ENCODE measurements at places on chromosomes 3 and 15. TPM values are rescaled to one million over a fixed set of nuclear protein-coding genes. Genes with fewer than 3 reads are reported as not detected.

- DNase-seq = no peak
- no peak overlapping the region for H3K4me3 ChIP-seq
- H3K27me3 ChIP-seq = no peaks in the 10 kb centered on the region
- no peak overlapping the region for H3K27ac ChIP-seq
Observed at GRCh38 chr15:65058394-65059368, 9.1 kb downstream of the RASL12 start.

DNA sequence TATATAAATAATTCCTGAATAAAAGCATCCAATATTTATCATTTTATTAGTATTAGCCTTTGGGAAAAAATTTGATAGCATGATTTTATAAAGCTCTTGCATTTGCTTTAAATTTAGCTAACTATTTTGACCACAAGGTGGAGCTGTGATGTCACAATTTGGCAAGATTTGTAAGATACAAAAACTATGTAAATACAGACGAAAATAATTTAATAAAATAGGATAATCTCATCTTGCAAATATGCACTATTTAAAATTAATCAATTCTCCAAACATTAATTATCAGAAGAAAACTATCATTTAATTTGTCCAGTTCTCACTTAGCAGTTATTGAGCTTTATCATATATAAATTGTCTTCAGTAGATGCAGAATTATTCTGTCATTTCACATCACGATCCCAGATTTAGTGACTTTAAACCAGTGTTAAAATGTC, 95.4 kb downstream of the PLOD2 start:
- no peak overlapping the region for H3K27ac ChIP-seq
- no peaks in the 10 kb centered on the region for H3K27me3 ChIP-seq
- no peak overlapping the region for H3K4me3 ChIP-seq
- no peak for DNase-seq
- H3K36me3 ChIP-seq = no peaks in the 10 kb centered on the region

DNA sequence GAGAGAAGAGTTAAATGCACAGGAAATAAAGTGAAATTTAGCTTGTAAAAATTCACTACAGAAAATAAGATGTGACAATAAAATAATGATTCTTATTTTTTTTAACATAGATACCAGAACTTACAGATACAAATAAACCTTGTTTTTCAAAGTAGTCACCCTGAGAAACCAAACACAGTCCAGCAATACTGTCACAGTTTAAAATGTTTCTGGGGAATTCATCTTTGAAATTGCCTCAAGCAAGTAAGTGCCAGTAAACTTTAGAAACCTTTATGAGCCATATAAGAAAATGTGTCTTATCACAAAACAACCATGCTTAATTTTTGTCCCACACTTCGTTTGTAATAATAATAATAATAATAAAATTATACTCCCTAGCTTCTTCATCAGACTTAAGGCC, 19.9 kb downstream of the SHOX2 start:
- H3K4me3 ChIP-seq = no peak overlapping the region
- H3K27me3 ChIP-seq = peaks cover 57% of the 10 kb centered on the region
- H3K36me3 ChIP-seq = no peaks in the 10 kb centered on the region
- no peak overlapping the region for H3K27ac ChIP-seq
- DNase-seq = no peak

The PARP14 gene
- 142 TPM for total RNA-seq

- peak overlapping the region; percentile 27 for H3K27ac ChIP-seq
- peaks cover 44% of the 10 kb centered on the region for H3K4me1 ChIP-seq
Observed at GRCh38 chr3:73041537-73041936, 19.9 kb upstream of the EBLN2 start.

DNA sequence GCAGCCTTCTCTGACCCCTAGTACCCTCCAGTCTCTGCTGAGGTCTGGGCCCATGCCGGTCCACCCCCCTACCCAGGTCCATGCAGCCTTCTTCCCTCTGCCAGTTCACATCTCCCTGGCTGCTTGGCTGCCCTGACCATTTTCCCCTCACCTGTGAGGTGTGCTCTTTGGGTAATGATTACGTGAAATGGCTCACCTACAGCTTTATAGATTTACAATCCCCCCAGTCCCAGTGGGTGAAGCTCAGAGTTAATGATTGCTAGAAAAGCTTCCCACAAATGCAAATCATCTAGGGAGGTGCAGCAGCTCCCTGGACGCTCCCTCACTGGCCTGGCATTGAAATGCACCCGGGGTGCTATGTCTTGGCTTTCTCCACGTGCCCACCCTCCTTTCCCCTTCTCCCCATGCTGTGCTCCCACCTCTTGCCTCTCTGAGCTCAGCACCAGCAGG, 18.7 kb downstream of the PAQR5 start:
- DNase-seq = no peak
- peaks cover 12% of the 10 kb centered on the region for H3K4me1 ChIP-seq
- no peak overlapping the region for H3K4me3 ChIP-seq
- H3K27me3 ChIP-seq = peaks cover 8% of the 10 kb centered on the region
- no peaks in the 10 kb centered on the region for H3K36me3 ChIP-seq

DNA sequence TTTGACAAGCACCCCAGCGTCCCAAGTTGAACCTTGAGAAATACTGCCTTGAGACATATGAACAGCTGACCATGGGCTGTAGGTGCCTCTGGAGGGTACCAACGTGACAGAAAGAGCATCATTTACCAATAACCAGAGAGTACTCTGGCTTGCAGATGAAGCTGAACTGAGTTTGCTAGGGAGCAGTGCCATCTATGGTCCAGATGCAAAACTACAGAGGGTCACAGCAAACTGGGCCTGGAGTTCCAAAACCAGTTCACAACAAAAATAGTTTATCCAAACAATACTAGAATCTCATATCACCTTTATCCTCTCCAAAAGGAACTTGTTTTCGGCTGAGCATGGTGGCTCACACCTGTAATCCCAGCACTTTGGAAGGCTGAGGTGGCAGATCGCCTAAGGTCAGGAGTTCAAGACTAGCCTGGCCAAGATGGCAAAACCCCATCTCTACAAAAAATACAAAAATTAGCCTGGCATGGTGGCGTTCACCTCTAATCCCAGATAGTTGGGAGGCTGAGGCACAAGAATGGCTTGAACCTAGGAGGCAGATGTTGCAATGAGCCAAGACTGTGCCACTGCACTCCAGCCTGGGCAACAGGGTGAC, 69.3 kb downstream of the CHAC1 start:
- H3K36me3 ChIP-seq = peaks cover 15% of the 10 kb centered on the region
- DNase-seq = no peak
- H3K27me3 ChIP-seq = no peaks in the 10 kb centered on the region
- no peaks in the 10 kb centered on the region for H3K4me1 ChIP-seq
- H3K27ac ChIP-seq = no peak overlapping the region

The B3GNT5 gene
- total RNA-seq = 1.0 TPM

GRCh38 chr3:7285505-7285904, 424.6 kb downstream of the GRM7 start:
- no peaks in the 10 kb centered on the region for H3K27me3 ChIP-seq
- peaks cover 2% of the 10 kb centered on the region for H3K4me1 ChIP-seq
- DNase-seq = no peak
- H3K36me3 ChIP-seq = no peaks in the 10 kb centered on the region
- no peak overlapping the region for H3K4me3 ChIP-seq

- H3K4me1 ChIP-seq = no peaks in the 10 kb centered on the region
- H3K27me3 ChIP-seq = peaks cover 82% of the 10 kb centered on the region
- no peak overlapping the region for H3K4me3 ChIP-seq
- no peaks in the 10 kb centered on the region for H3K36me3 ChIP-seq
- DNase-seq = no peak
- H3K27ac ChIP-seq = no peak overlapping the region
Observed at GRCh38 chr3:190494907-190495306, 19.0 kb upstream of the IL1RAP start.

DNA sequence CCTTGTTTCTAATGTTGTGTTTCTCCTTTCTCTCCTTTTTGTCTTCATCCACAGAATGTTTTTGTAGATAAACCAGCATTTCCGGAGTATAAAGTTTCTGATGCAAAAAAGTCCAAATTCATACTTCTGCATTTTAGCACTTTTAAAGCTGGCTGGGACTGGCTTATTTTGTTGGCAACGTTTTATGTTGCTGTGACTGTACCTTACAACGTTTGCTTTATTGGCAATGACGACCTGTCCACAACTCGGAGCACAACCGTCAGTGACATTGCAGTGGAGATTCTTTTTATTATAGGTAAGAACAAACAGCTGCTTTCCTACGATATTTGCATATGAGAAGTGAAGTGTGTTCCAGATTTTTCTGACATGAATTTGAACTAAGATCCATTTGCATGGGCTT, 199.4 kb downstream of the KCNH8 start:
- H3K4me3 ChIP-seq = no peak overlapping the region
- no peak for DNase-seq
- no peaks in the 10 kb centered on the region for H3K27me3 ChIP-seq
- H3K4me1 ChIP-seq = no peaks in the 10 kb centered on the region
- H3K27ac ChIP-seq = no peak overlapping the region

GRCh38 chr15:89828281-89829145, 13.9 kb upstream of the ANPEP start:
- H3K4me3 ChIP-seq = no peak overlapping the region
- no peaks in the 10 kb centered on the region for H3K27me3 ChIP-seq
- H3K36me3 ChIP-seq = no peaks in the 10 kb centered on the region
- H3K4me1 ChIP-seq = peaks cover 11% of the 10 kb centered on the region
- DNase-seq = no peak

The CACNA2D2 gene
- 1.7 TPM for total RNA-seq

The CMTM8 gene
- total RNA-seq = 0.36 TPM

DNA sequence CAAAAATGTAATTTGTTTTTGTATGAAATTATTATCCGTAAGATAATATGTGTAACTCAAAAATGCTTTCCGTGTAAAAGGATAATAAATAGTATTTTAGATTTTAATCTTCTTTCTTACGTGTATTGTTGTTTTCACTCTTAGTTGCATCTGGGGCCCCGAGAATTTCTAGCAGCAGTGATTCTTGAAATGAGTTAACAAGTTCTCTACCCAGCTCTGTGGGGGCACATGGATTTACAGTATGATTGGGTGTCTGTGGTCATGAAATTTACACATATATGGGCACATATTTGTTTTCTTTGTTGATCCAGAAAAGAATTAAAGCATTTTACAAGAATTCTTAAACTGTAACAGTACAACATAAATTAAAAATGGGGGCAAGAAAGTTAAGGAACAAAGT, 145.9 kb upstream of the LRRFIP2 start:
- H3K4me1 ChIP-seq = peaks cover 21% of the 10 kb centered on the region
- H3K27ac ChIP-seq = no peak overlapping the region
- DNase-seq = no peak
- peak overlapping the region; percentile 54 for H3K4me3 ChIP-seq
- peaks cover 47% of the 10 kb centered on the region for H3K36me3 ChIP-seq

The CIB2 gene
- total RNA-seq = 1.8 TPM

- H3K27me3 ChIP-seq = no peaks in the 10 kb centered on the region
- H3K4me1 ChIP-seq = no peaks in the 10 kb centered on the region
- no peak overlapping the region for H3K4me3 ChIP-seq
- H3K36me3 ChIP-seq = no peaks in the 10 kb centered on the region
- no peak for DNase-seq
Observed at GRCh38 chr3:97301114-97301513, 463.4 kb upstream of the ARL6 start.

DNA sequence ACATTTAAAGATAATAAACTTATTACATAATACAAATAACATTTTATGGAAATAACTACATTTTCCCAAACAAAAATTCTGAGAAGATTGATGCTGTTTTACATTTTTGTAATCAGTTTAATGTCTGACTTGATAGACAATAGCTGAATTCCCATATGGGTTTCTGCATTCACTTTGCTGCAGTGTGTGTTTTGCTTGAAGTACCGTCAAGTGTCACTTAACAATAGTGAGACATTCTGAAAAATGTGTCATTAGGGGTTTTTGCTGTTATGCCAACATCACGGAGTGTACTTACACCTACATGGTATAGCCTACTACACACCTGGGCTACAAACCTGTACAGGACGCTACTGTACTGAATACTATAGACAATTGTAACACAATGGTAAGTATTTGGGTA, 57.5 kb downstream of the USF3 start:
- no peak overlapping the region for H3K4me3 ChIP-seq
- H3K36me3 ChIP-seq = peaks cover 1% of the 10 kb centered on the region
- no peaks in the 10 kb centered on the region for H3K27me3 ChIP-seq
- no peak overlapping the region for H3K27ac ChIP-seq
- no peak for DNase-seq

The COX5A gene
- total RNA-seq = 229 TPM

GRCh38 chr3:119841808-119842471, 60.0 kb downstream of the NR1I2 start:
- no peaks in the 10 kb centered on the region for H3K27me3 ChIP-seq
- H3K27ac ChIP-seq = no peak overlapping the region
- DNase-seq = no peak
- peaks cover 27% of the 10 kb centered on the region for H3K4me1 ChIP-seq

The ADCY5 gene
- not detected for total RNA-seq

DNA sequence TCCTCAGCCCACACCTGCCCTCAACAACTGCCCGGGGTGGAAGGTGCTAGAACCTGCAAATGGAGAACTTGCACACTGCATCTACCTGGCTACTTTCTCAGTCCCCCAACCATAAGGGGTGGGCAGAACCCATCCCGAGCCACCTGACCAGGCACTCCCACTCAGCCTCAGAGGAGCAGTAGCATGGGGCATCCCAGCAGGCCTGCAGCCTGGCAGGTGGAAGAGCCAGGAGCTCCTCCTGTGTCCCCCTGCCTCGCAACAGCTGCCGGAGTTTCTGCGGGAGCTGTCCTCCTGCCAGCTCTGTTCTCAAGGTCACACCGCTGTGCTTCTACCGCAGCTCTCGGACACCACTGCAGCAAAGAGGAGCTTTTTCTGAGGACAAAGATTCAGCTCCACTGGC, 27.5 kb downstream of the RAB6B start:
- H3K27ac ChIP-seq = no peak overlapping the region
- no peak for DNase-seq
- H3K4me3 ChIP-seq = no peak overlapping the region
- no peaks in the 10 kb centered on the region for H3K36me3 ChIP-seq

DNA sequence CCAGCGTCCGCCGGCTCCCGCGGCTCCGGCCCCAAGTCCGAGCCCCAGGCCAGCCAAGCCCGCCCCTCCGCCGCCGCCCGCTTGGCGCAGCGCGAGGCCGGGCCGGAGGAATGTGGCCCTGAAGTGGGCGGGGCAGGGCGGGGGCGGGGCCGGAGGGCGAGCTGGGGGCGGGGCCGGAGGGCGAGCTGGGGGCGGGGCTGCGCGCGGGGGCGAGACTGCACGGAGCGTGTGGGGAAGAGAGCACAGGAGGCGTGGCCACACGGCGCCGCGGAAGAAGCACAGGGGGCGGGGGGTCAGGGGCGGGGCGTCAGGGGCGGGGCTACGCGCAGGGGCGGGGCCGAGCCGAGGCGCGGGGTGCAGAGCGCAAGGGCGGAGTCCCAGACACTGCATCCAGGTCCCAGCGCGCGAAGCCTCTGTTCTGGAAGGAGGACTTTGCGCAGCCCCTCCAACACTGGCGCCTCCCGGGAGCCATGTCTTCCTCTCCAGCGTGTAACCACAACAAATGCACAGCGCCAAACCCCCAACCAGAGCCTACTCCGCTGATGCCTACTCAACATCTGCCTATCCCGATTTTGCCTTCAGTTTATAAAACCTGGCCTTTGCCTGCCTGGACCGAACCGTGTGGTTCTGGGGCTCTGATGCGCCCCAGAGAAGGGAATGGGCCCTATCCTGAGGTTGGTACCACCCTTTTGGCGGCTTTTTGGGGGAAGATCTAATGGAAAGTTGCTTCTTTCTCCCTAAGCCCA, 105.5 kb downstream of the IQSEC1 start:
- peak overlapping the region; percentile 78 for H3K4me3 ChIP-seq
- no peaks in the 10 kb centered on the region for H3K27me3 ChIP-seq
- peak; percentile 88 for DNase-seq
- no peak overlapping the region for H3K27ac ChIP-seq
- H3K4me1 ChIP-seq = peaks cover 79% of the 10 kb centered on the region
- no peaks in the 10 kb centered on the region for H3K36me3 ChIP-seq
